ENCODE measurements at places on chromosomes 7 and 10. TPM values are rescaled to one million over a fixed set of nuclear protein-coding genes. Genes with fewer than 3 reads are reported as not detected.

DNA sequence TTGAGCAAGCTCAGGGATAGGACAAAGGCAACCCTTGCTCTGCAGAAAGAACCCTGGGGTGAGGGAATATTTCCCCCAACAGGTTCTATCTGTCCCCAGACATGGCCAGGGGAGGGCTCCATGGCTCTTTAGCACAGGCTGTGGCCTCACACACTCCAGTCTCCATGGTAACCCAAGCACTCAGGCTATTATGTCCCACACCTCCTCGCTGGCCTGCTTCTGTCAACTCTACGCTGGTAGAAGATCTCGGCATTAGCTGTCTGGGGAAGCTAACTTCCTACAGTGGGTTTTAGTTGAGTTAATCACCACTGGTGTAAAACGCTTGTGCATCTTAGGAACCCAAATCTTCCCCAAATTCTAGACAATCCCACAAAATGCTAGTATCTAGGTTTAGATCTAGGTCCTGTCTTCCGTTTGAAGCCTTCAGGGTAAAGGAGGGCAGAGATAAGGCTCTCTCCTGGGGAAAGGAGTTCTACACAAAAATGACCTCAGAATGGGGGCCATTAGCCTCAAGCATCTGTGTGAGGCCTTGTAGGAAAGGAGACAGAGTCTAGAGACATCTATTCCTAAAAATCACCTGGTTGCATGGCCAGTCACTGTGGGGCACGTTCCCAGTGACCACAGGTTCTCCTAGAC, 36.7 kb upstream of the SLIT1 start:
- peaks cover 45% of the 10 kb centered on the region for H3K36me3 ChIP-seq
- no peaks in the 10 kb centered on the region for H3K27me3 ChIP-seq
- H3K27ac ChIP-seq = no peak overlapping the region
- DNase-seq = no peak
- no peak overlapping the region for H3K4me3 ChIP-seq

GRCh38 chr10:97838091-97838490, 11.6 kb upstream of the GOLGA7B start:
- H3K27me3 ChIP-seq = no peaks in the 10 kb centered on the region
- no peak for DNase-seq
- H3K4me1 ChIP-seq = peaks cover 6% of the 10 kb centered on the region
- H3K4me3 ChIP-seq = no peak overlapping the region

FEZF1 gene
- total RNA-seq = not detected

EVX1 gene
- total RNA-seq = not detected

NYAP1 gene
- total RNA-seq = 0.72 TPM

GRCh38 chr7:90432752-90433151, 29.5 kb downstream of the CLDN12 start:
- H3K27ac ChIP-seq = no peak overlapping the region
- H3K27me3 ChIP-seq = no peaks in the 10 kb centered on the region
- no peak overlapping the region for H3K4me3 ChIP-seq
- no peaks in the 10 kb centered on the region for H3K4me1 ChIP-seq
- no peak for DNase-seq
- no peaks in the 10 kb centered on the region for H3K36me3 ChIP-seq

DNA sequence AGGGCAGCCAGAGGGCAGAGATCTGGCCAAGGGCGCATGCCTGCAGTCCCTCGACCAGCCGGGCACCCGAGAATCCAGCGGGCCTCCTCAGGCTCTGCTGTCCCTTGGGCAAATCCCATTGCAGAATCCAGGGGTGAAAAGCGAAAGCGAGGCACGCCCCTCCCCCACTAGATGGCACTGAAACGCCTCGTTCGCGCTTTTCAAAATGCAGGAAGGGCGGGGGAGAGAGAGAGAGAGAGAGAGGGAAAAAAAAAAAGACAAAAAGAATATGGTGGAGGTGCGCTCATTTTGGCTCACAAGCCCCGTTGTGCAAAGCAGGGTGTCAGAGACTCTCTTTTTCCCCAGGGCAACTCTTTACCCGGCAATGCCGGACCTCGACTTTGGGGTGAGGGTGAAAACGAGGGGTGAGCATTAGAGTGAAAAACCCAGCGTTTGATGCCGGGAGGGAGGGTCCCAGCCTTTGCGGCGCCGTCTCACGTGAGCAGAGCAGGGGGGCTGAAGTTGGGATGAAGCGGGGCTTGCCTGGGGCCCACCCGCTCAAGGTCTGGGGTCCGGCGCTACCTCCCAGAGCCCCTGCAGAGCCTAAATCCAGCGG, 2.5 kb upstream of the TMEM178B start:
- H3K4me3 ChIP-seq = peak overlapping the region; percentile 59
- H3K27ac ChIP-seq = no peak overlapping the region

- H3K27me3 ChIP-seq = no peaks in the 10 kb centered on the region
- no peak for DNase-seq
- H3K4me1 ChIP-seq = no peaks in the 10 kb centered on the region
- H3K36me3 ChIP-seq = no peaks in the 10 kb centered on the region
- no peak overlapping the region for H3K4me3 ChIP-seq
These were observed 30.8 kb upstream of the PSAP start for GRCh38 chr10:71881647-71882355.

GRCh38 chr10:96758423-96758822, 38.1 kb upstream of the PIK3AP1 start:
- no peaks in the 10 kb centered on the region for H3K4me1 ChIP-seq
- no peaks in the 10 kb centered on the region for H3K36me3 ChIP-seq
- no peak for DNase-seq

ANXA8 gene
- total RNA-seq = 144 TPM

GRCh38 chr7:73734619-73735527, 3.7 kb downstream of the ABHD11 start:
- no peaks in the 10 kb centered on the region for H3K27me3 ChIP-seq
- H3K4me1 ChIP-seq = peaks cover 27% of the 10 kb centered on the region
- peak; percentile 87 for DNase-seq

GRCh38 chr10:108436096-108436495, 1271.6 kb upstream of the SORCS1 start:
- no peaks in the 10 kb centered on the region for H3K27me3 ChIP-seq
- H3K4me1 ChIP-seq = no peaks in the 10 kb centered on the region
- no peak overlapping the region for H3K4me3 ChIP-seq
- no peaks in the 10 kb centered on the region for H3K36me3 ChIP-seq

DNA sequence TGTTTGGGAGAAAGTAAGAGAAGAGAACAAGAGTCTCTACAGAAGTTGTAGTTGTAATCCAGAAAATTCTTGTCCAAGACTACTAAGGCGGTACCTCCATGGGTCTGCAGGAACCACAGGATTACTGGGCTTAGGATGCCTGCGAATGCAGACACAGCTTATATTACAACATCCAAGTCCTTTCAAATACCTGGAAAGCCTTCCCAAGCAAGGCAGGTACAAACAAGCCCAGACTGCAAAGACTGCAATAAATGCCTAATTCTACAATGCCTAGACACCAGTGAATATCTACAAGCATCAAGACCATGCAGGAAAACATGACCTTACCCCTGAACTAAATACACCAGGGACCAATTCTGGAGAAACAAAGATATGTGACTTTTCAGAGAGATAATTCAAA, 178.2 kb downstream of the ARL4A start:
- no peaks in the 10 kb centered on the region for H3K27me3 ChIP-seq
- no peak for DNase-seq
- H3K36me3 ChIP-seq = no peaks in the 10 kb centered on the region
- no peak overlapping the region for H3K27ac ChIP-seq

GRCh38 chr7:72159911-72160310, 252.2 kb downstream of the CALN1 start:
- H3K27me3 ChIP-seq = no peaks in the 10 kb centered on the region
- H3K4me3 ChIP-seq = no peak overlapping the region
- H3K36me3 ChIP-seq = no peaks in the 10 kb centered on the region
- no peaks in the 10 kb centered on the region for H3K4me1 ChIP-seq
- no peak overlapping the region for H3K27ac ChIP-seq

DNA sequence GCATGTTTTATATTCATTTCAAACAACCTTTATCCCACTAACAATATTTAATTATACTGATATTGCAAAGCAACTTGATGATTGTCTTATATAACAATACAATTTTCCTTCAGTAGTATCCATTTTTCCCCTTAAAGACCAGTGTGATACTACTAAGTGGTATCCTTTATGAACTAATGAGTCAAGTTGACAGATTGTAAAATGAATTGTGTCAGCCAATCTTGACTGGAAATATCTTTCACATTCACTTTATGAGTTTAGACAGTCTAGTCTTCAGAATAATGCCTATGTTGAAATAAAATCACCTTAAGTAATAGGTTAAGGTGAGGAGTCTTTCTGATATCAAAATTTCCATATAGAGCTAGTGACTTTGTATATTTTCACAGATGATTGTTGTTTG, 950.0 kb upstream of the CELF2 start:
- H3K4me3 ChIP-seq = no peak overlapping the region
- DNase-seq = no peak
- no peaks in the 10 kb centered on the region for H3K36me3 ChIP-seq
- no peaks in the 10 kb centered on the region for H3K27me3 ChIP-seq
- no peaks in the 10 kb centered on the region for H3K4me1 ChIP-seq

BNIP3 gene
- total RNA-seq = 147 TPM

GRCh38 chr10:114899982-114900381, 38.0 kb upstream of the TRUB1 start:
- no peaks in the 10 kb centered on the region for H3K36me3 ChIP-seq
- no peak overlapping the region for H3K27ac ChIP-seq
- no peak overlapping the region for H3K4me3 ChIP-seq
- DNase-seq = no peak

DNA sequence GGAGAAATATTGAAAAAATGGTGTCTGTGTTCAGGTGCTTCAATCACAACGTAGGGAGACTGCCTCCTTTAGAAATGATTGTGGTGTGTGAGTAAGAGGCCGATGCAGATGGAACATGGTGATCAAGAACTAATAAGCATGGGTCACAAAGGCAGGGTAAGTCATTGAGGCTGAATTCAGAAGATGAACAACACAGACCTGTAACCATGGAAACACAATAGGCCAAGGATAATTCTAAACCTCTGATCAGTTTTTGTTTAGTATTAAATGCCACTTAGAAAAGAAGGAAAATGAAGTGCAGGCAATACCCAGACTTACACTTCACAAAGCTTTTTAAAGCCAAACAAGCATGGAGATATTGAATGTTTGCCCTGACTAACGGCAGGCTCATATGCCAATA, 32.8 kb upstream of the TAS2R16 start:
- H3K27ac ChIP-seq = no peak overlapping the region
- H3K4me3 ChIP-seq = no peak overlapping the region
- no peak for DNase-seq

BHLHA15 gene
- 7.8 TPM for total RNA-seq

DNA sequence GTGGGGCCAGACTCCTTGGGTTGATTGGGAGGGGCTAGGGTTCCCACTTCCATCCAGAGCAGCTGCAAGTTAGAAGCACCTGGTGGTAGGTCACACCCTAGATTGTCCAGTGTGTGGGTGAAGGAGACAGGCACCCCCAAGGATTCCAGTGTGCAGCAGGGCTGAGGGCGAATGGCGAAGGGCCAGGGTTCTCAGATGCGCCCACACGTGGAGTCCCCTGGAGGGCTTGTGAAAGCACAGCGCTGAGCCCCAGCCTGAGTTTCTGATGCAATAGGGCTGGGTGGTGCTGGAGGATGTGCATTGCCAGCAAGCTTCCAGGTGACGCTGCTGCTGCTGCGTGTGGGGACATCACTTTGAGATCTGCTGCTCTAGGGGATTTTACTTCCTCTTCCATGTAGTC, 25.4 kb downstream of the TBATA start:
- peaks cover 8% of the 10 kb centered on the region for H3K27me3 ChIP-seq
- H3K4me3 ChIP-seq = no peak overlapping the region
- no peak for DNase-seq
- no peaks in the 10 kb centered on the region for H3K36me3 ChIP-seq
- no peak overlapping the region for H3K27ac ChIP-seq

GRCh38 chr10:92573091-92573797, 649 bp downstream of the IDE start:
- peaks cover 5% of the 10 kb centered on the region for H3K36me3 ChIP-seq
- no peaks in the 10 kb centered on the region for H3K27me3 ChIP-seq
- peak overlapping the region; percentile 82 for H3K27ac ChIP-seq
- peaks cover 44% of the 10 kb centered on the region for H3K4me1 ChIP-seq
- DNase-seq = no peak

DNA sequence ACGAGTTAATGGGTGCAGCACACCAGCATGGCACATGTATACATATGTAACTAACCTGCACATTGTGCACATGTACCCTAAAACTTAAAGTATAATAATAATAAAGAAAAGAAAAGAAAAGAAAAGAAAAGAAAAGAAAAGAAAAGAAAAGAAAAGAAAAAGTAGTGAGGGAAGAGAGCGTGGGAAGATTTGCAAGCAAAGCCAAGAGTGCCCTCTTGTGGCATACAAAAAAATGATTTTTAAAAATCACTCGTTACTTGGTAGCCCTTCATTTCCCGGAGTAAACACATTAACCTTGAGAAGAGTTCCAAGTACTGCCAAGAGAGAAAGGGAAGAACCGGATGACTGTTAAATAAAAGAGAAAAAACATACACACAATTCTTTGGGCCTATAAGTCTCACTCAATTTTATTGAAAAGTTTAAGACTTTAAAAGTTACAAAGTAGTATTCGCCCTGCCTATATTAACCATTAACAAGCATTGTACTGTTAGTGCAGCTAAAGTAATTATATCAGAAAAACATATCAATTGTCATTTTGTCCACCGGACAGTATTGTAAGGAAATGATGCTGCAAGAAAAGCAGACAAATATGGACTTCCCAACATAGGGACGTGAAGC, 6.2 kb upstream of the CH25H start:
- H3K4me3 ChIP-seq = no peak overlapping the region
- no peak overlapping the region for H3K27ac ChIP-seq
- DNase-seq = no peak
- peaks cover 11% of the 10 kb centered on the region for H3K4me1 ChIP-seq

DNA sequence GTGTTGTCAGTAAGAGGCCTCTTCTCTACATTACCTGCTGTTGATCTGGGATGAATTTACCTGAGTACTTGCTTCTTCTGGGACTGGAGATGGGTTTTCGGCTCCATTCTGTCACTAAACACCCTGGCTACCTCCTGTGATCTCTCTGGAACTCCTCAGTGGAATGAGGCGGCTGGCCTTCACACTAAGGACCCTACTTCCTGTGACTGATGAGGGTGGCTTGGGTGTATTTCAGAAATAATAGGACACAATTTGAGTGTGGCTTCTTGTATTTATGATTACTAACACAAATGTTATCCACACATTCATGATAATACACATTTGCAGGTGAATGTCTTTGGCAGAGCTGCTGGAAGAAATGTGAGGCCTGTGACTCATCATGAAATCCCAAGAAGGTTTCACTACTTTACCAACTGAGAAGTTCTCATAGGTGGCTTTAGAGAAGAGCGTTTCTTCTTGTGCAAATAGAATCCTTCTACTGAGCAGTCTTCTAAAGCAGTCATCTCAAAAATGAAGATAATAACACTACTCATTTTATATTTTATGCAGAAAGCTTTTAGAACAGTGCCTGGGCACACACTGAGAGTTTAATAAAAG, 21.3 kb upstream of the EVX1 start:
- no peak for DNase-seq
- H3K4me3 ChIP-seq = no peak overlapping the region
- H3K4me1 ChIP-seq = peaks cover 8% of the 10 kb centered on the region
- no peak overlapping the region for H3K27ac ChIP-seq

- H3K36me3 ChIP-seq = no peaks in the 10 kb centered on the region
- no peak overlapping the region for H3K4me3 ChIP-seq
- H3K4me1 ChIP-seq = no peaks in the 10 kb centered on the region
- H3K27ac ChIP-seq = no peak overlapping the region
These were observed 73.2 kb downstream of the PPP1R9A start for GRCh38 chr7:94980418-94981142.
